ENCODE measurements at places on chromosomes 13 and 19.

DNA sequence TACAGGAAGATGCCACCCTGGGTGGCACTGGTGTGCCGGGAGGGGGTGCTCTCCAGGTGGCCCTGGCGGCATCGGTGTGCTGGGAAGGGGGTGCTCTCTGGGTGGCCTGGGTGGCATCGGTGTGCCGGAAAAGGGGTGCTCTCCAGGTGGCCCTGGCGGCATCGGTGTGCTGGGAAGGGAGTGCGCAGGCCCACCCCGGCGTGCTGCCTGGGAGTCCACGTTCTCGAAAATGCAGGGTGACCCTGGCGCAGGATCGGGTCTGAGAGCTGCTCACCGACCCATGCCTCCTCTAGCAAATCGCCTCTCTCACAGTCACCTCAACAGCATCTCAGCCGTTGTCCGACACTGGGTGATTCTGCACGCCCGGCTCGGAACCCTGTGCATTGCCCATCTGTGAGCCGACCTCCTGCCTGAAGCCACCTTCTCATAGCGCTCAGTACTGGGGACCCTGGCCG is 36.4 kb downstream of the RASA3 start:
- no peak for DNase-seq

- DNase-seq = no peak
These were observed 5.5 kb upstream of the CYP4F3 start for GRCh38 chr19:15635016-15635805.

DNA sequence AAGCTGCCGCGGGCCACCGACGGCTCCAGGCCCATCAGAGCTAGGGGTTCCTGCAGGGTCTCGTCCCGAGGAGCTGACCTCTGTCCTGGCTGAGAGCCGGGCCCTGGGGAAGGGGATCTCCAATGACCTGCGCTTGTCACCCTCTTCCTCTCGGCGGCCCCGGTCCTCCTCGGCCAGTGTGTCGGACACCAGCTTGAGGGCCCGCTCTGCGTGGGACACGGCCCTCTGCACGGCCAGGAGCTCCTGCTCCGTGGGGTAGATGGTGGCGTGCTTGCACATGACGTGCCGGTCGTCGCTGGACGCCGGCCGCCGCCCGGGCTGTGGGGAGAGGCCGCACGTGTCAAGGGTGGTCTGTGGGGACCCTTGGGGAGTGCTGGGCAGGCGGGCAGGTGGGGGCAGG is 32.7 kb upstream of the MATK start:
- no peak for DNase-seq

GRCh38 chr13:78160793-78161192 is 242.2 kb upstream of the EDNRB start:
- DNase-seq = no peak

DNA sequence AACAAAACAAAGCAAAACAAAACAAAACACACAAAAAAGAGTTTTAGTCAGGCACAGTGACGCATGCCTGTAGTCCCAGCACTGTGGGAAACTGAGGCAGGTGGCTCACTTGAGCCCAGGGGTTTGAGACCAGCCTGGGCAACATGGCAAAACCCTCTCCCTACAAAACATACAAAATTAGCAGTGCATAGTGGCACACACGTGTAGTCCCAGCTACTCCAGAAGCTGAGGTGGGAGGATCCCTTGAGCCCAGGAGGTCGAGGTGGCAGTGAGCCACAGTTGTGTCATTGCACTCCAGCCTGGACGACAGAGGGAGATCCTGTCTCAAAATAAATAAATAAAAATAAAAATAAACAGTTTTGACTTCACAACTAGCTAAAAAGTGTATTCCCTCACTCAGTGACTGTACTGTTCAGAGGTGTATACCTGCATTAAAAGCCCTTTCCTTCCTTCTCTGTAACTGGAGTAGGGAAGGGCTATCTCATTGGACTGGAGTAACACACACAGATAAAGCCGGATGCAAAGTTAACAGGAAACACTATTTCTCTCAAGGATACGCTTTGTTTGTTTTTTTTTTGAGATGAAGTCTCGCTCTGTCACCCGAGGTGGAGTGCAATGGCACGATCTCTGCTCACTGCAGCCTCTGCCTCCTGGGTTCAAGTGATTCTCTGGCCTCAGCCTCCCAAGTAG is 3.7 kb upstream of the BAX start:
- no peak for DNase-seq

DNA sequence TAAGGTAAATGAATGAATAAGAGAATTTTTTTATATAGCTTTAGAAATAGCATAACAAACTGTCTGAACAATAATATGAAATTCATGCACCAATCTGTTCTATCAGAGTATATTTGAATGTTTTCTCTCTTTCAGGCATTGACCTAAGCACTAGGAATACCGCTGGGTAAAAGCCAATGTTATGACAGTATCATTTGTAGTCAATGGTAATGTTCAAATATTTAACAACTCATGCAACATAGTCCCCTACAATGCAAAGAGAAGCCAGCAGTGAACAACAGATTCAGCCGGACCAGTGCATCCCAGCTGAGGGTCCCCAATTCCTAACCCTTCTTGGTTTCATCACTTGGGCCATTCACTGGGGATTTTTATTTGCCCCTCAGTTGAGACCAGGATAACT is 52.6 kb upstream of the MYCBP2 start:
- DNase-seq = no peak

- DNase-seq = no peak
These were observed 55.4 kb downstream of the LRRC63 start for GRCh38 chr13:46267166-46267565.

GRCh38 chr19:4342615-4343369 is 570 bp upstream of the MPND start:
- peak; percentile 100 for DNase-seq

- peak; percentile 15 for DNase-seq
These were observed 231.9 kb downstream of the KLF12 start for GRCh38 chr13:73902296-73902695.

- peak; percentile 41 for DNase-seq
These were observed 2.5 kb downstream of the BSG start for GRCh38 chr19:574658-575526.

DNA sequence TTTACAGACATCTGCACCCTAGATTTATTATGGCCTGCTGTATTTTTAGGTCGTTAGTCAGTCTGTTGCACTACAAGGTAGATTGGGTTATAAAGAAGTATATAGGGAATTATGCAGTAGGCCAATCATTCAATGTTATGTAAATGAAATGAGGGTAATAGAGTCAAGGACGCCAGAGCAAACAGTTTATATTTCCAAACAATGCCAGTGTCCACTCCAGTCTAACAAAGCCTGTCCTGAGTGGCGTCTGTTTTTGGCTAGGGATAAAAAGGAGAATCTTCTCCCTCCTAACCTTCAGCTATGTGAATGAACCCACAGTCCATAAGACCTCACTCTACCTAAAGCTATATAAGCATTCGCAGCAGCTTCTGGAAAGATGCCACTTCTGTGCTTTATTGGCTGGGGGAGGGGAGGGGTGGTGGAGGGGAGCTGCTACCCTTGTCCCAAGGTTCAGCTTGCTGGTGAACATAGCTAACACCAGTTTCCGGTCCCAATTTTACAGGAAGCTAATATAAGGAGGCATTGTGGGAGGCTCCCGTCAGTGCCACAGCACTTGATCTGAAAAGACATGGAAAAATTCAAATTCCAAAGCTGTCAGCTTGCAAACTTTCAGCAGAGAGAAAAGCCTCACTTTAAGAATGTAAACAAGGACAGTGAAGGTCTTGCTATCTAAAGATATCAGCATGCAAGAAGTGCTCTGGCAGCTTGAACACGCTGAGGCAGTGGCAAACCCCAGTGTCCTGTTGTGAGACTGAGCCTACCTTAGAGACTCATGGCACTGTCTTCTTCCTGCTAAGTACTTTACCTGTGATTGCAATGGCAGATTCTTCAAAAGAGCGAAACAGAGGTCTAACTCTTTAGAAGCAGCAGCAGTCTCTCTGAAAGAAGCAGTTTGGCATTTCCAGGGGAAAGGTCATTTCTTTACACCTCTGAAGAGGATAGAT is 369.9 kb downstream of the PCDH9 start:
- DNase-seq = peak; percentile 1

GRCh38 chr13:93388701-93389100 is 162.1 kb downstream of the GPC6 start:
- no peak for DNase-seq

- DNase-seq = no peak
These were observed 150.6 kb upstream of the RNF113B start for GRCh38 chr13:98327371-98328270.

GRCh38 chr19:5038631-5039271 is 69.8 kb downstream of the KDM4B start:
- peak; percentile 57 for DNase-seq

- DNase-seq = peak; percentile 89
These were observed 1.6 kb downstream of the MEX3D start for GRCh38 chr19:1566392-1567115.

DNA sequence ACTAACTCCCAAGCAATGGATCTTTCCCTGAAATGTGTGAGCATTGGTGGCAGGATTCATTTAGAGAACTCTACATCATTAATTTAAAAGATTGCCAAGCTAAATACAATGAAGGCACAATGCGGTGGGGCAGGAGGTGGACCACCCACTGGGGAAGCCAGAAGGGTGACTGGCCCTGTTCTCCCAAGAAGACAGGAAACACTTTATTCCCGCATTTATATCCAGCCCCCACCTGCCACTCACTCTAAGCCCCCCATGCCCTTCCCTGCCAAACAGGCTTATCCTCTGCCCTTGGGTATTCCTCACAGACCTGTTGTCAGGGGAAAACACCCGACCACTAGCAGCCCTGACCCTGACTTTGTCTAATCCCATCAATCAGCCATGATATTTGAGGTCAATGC is 189.1 kb upstream of the UBL3 start:
- no peak for DNase-seq

GRCh38 chr19:38142176-38143035 is 81.6 kb downstream of the DPF1 start:
- DNase-seq = peak; percentile 69

- DNase-seq = no peak
These were observed 71.6 kb downstream of the KL start for GRCh38 chr13:33087790-33088189.

DNA sequence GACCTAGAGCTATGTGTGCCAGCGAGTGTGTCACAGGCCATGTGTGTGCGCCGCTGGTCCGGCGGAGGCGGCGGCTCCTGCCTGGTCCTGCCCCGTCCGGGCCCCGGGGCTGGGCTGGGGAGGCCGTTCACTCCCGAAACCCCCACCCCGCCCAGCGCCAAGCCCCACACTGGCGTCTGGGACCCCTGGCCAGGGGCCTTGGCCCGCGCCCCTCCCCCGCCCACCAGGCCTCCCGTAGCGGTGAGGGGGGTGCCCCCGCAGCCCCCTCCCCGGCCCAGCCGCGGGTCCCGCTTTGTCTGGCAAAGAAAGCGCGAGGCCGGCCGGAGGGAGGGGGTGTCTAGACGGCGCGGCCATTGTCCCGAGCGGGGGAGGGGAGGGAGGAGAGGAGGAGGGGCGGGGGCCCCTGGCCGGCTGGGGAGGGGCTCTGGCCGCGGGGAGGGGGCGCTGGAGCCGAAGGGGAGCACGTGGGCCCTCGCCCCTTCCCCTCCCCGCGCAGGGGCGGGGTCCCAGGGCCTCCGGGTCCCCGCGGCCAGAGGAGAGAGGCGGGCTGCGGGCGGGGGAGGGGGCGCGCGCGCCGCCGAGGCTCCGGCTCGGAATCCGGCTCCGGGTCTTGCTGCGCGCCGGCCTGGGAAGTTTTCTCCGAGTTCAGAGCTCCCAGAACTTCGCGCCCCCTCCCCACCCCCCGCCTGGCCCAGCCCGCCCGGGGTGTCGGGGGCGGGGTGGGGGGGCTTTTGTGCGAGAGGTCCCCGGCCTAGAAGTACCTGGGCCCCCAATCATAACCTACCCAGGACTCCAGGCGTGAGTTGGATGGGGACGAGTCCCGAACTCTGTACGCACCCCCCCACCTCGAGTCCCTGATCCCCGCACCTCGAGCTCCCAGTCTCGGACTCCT is 888 bp downstream of the NOTCH3 start:
- DNase-seq = no peak

GRCh38 chr19:33784432-33784831 is 12.2 kb upstream of the KCTD15 start:
- DNase-seq = no peak

GRCh38 chr19:51926426-51926783 is 867 bp upstream of the ZNF613 start:
- no peak for DNase-seq

GRCh38 chr19:49328741-49329140 is 3.8 kb upstream of the SLC6A16 start:
- DNase-seq = no peak

- DNase-seq = no peak
These were observed 245.6 kb downstream of the DCT start for GRCh38 chr13:94233837-94234236.

GRCh38 chr19:367561-367960 is 23.0 kb upstream of the MIER2 start:
- DNase-seq = no peak

DNA sequence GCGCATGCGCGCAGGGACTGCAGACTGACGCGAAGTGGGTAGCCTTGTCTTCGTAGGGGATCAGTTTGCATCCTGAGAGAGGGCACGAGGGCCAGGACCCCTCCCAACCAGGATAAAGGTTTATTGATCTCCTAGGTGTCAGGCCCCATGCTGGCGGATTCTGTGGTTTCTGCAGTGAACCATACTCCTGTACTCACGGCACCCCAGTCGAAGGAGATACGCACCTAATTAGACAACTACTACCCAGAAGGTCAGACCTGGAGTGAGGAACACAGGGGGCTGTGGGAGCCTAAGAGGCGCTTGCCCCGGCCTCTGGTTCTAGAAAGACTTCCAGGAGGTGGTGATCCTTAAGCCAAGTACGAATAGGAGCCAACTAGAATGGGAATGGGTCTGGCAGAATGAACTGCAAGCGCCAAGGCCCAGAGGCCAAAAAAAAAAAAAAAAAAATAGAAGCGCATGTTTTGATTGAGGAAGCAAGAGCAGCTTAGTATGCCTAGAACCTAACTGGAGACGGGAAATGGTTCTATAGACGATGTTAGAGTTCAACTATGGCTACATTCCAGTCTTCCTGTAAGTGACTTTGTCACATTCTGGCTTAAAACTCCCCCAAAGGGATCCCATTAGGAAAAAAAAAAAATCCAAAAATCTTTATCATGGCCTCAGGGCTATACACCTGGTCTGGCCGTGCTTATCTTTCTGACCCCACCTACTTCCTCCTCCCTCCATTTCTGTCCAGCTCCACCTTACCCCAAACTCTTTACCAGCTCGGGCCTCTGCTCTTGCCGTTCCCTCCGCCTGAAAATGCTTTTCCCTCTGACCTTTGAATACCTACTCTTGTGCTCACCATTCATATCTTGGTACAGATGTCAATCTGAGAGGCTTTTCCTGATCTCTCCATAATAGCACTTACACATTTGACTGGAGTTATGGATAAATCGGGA is 902 bp upstream of the ZNF428 start:
- no peak for DNase-seq

GRCh38 chr13:27842571-27842970 is 50.3 kb downstream of the GSX1 start:
- no peak for DNase-seq

- peak; percentile 80 for DNase-seq
These were observed 79.3 kb downstream of the KDM4B start for GRCh38 chr19:5048091-5048726.
